ENCODE measurements at places on chromosomes 5 and 9.

GRCh38 chr5:78821536-78822021 is 163.5 kb downstream of the ARSB start:
- DNase-seq: no peak

GRCh38 chr5:164220522-164220921 is 715.1 kb downstream of the MAT2B start:
- DNase-seq: no peak

DNA sequence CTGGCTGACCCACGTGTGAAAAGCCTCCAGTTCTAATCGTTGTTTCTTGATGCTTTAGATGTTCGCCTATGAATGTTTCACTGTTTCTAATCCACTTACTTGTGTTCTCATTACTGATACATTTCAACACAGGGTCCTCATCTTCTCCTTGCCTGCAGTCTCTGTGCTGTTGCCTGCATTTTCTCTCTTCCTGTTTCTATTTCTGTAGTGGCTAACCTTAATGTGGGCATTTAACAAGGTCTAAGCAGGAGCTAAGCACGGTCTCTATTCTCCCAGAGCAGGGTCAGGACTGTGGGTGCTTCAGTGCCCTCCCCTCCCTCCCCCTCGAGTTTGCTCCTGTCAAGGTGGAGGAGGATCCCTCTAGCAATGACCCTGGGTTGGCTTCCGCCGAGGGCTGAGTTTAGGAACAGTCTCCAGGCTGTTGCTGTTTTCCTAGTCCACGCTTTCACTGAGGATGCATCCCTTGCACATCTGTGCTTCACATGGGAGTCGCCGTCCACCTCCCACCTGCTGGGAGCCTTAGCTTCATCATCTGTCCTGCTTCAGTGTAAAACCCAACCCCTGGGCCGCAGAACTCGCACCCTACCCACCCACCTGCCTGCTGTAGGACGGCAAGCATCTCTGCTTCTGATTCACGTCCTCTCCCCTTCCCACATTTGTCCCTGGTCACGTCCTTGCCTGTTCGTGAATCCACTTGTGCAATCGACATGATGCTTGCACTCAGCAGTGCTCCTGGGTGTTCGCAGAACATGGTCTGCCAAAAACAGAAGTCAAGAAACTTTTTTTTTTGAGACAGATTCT is 2.4 kb upstream of the EXOC3 start:
- DNase-seq: peak; percentile 29

DNA sequence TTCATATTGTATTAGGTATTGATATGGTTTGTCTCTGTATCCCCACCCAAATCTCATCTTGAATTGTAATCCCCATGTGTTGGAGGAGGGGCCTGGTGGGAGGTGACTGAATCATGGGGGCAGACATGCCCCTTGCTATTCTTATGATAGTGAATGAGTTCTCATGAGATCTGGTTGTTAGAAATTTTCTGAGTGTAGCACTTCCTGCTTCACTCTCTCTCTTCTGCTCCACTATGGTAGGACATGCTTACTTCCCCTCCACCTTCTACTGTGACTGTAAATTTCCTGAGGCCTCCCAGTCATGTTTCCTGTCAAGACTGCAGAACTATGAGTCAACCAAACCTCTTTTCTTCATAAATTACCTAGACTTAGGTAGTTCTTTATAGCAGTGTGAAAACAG is 187.4 kb upstream of the SLC24A2 start:
- no peak for DNase-seq

- no peak for DNase-seq
Observed at GRCh38 chr5:134000091-134000511, 4.7 kb downstream of the VDAC1 start.

- DNase-seq: no peak
Observed at GRCh38 chr9:128141604-128142003, 7.6 kb upstream of the LCN2 start.

Measured in endodermal cell (in vitro differentiated cells).